Activated gamma-delta T cell treated with Interleukin-2 at 50 U/mL for 16 hours (primary cell): ENCODE measurements at places on chromosomes 3 and 15.

DNA sequence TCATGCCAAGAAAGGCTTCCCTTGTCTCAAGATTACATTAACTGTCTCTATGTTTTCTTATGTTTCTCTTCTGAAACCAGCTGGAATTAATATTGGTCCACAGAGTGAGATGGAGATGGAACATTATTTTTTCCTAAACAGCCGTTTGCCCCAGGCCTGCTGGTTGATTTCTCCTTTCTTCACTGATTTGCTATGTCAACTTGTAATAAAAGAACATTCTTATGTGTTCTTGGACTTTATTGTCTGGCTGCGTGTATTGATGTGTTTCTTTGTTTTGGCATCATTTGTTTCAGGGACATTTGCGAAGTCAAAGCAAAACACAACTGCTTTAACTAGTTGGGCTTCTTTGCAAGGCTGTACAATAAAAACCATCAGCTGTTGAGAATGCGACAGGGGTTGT, 168.5 kb downstream of the FAM43A start:
- DNase-seq = no peak

DNA sequence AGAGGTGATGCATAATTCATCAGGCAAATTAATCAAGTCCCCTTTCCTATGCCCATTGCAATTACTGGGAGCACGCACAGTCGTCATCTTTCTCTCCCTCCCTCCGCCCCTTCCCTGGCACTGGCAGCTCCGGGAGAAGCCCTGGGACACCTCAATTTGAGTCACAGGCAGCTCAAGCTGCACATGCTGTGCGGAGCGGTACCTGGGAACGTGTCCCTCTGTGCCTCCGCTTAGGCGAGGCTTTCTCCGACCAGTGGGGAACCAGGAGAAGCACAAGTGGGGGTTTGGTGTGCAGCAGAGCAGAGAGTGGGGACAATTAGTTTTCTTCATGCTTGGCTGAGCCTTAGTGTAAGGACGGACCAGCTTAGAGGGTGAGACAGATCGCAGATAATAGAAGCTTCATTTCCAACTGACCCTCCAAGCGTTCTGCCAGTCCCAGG, 88.3 kb downstream of the SOX14 start:
- no peak for DNase-seq

- DNase-seq = no peak
These were observed 775.6 kb downstream of the ROBO2 start for GRCh38 chr3:77815467-77815866.

GRCh38 chr3:138600100-138600745, 6.2 kb upstream of the CEP70 start:
- DNase-seq = no peak

- DNase-seq = no peak
These were observed 305.4 kb upstream of the SATB1 start for GRCh38 chr3:18730491-18730890.

DNA sequence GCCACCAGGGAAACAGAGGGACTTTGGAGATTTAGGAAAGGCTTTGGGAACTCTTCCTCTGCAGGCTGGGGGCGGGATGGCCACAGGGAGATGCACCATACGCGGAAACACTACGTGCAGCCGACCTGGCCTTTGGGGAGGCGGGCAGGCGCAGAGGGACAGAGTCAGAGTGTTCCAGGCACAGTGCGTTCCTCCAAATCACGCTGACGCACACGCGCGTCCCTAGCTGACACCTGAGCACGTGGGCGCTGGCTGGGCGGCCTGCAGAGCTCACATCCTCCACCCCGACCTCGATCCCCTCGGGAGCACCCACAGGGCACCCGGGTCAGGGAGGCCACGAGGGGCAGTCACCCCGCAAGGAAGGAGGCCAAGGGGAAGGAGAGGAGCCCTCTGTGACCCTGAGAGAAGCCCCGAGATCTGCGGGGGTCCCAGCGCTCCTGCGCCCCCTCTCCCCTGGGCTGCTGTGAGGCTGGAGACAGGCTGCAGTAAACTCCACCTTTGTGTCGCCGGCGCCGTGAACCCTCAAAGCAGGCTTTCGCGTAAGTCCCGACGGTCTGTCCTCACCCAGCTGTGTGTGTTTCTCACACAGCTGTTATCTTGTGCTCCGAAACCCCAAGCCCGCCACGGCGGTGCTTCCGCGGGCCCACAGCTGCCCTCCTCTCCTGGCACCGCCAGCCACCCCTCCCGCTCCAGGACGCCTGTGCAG, 196.3 kb downstream of the OCA2 start:
- DNase-seq = no peak

- no peak for DNase-seq
These were observed 186.6 kb upstream of the FEZF2 start for GRCh38 chr3:62559831-62560445.

- DNase-seq = no peak
These were observed 223.7 kb upstream of the NANOGP8 start for GRCh38 chr15:35308802-35309201.

- no peak for DNase-seq
These were observed 74.1 kb upstream of the MNS1 start for GRCh38 chr15:56538901-56539545.

DNA sequence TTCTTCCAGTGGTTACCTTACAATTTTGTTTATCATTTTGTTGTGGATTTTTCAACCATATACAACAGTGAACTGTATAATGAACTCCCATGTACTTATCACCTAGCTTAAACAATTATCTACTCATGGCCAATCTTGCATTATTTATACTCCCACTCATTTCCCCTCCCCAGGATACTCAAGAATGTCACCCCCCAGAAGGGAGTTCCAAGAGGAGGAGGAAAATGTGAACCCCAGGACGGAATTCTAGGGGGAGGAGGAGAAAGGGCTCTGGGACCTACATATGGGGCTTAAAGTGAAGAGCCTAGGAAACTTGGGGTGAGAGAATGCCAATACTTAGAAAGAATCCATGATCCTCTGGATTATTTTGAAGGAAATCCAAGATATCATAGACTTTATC, 59.3 kb downstream of the TSC22D2 start:
- DNase-seq = no peak

DNA sequence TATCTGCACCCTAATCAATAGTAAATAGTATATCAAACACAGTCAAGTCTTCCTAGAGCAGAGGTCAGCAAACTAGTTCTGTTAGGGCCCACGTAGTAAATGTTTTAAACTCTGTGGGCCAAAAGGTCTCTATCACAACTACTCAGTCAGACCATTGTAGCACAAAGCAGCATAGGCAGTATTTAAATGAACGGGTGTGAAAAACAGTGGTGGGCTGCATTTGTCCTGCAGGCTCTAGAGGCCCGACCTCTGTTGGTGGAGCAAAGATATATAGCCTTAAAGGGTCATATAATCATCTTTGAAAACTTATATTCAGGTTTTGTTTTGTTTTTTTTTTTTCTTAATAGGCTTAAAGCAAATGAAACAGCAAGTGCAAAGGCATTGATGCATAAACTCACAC, 326.4 kb upstream of the TRIM42 start:
- no peak for DNase-seq

DNA sequence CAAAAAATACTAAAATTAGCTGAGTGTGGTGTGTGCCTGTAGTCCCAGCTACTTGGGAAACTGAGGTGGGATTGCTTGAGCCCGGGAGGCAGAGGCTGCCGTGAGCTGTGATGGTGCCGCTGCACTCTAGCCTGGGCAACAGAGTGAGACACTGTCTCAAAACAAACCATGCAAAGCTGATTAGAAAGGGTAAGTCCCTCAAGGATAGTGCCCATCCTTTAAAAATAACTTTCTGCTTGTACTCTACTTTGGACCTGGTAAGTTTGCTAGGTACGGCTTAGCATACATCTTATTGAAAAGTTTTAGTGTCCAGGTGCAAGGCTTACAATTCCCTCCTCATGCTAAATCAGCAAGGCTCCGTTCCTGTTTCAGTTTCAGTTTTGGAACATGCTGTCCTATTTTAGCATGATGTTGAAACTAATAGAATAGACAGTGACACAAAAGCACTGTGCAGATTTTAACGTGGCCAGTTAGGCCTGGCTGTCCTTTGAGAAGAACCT, 21.4 kb downstream of the FEM1B start:
- no peak for DNase-seq

DNA sequence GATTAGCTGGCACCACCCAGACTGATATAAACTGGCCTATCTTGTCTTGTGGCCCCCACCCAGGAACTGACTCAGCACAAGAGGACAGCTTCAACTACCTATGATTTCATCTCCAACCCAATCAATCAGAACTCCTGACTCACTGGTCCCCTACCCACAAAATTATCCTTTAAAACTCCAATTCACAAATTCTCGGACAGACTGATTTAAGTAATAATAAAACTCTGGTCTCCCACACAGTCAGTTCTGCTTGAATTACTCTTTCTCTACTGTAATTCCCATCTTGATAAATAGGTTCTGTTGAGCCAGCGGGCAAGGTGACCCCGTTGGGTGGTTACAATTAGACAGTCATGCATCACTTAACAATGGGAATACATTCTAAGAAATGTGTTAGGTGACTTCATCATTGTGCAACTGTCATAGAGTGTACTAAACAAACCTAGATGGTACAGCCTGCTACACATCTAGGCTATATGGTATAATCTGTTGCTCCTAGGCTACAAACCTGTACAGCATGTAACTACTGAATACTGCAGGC, 48.1 kb upstream of the MAP4 start:
- DNase-seq = no peak

- DNase-seq = no peak
These were observed 41.3 kb upstream of the PIK3CB start for GRCh38 chr3:138875754-138876664.
